ENCODE measurements at places on chromosomes 5 and 9.

- no peak for DNase-seq
These were observed 112.4 kb upstream of the CTSL start for GRCh38 chr9:87613265-87614111.

DNA sequence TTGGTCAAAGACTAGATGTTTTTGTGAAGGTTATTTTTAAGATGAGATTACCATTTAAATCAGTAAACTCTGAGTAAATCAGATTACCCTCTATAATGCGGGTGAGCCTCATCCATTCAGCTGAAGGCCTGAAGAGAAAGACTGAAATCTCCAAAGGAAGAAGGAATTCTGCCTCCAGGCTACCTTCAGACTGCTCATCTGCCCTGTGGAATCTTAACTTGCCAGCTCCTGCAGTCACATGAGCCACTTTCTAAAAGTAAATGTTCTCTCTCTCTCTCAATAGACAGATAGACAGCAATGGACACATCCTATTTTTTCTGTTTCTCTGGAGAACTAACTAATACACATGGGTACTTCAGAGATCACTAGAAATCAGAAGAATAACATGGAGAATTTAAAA is 182.8 kb downstream of the CFAP90 start:
- DNase-seq, result no peak

GRCh38 chr5:153463806-153464205 is 26.7 kb upstream of the GRIA1 start:
- no peak for DNase-seq

DNA sequence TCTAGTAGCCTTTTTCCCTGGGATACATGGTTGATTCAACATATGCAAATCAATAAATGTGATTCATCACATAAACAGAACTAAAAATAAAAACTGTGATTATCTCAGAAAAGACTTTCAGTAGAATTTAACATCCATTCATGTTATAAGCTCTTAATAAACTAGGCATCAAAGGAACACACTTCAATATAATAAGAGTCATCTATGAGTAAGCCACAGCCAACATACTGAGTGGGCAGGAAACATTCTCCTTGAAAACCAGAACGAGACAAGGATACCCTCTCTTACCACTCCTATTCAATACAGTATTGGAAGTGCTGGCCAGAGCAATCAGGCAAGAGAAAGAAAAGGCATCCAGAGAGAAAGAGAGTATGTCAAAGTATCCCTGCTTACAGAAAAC is 239.9 kb downstream of the ATPSCKMT start:
- no peak for DNase-seq

DNA sequence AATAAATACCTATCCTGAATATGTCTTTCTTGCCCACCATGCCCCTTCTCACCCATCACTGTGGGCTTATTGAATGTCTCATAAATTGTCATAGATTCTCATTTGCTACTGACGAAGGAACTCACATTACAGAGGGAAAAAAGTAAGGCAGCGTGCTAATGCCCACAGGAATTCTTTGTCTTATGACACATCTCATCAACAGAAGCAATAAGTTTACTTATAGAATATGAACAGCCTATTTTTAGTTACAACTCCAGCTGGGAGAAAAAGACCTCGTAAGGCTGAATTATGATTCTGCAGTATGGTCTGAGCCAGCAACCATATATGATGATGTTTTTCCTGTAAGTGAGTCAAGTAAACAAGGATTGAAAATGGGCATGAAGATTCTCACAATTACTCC is 22.4 kb upstream of the ATG10 start:
- DNase-seq, result no peak

DNA sequence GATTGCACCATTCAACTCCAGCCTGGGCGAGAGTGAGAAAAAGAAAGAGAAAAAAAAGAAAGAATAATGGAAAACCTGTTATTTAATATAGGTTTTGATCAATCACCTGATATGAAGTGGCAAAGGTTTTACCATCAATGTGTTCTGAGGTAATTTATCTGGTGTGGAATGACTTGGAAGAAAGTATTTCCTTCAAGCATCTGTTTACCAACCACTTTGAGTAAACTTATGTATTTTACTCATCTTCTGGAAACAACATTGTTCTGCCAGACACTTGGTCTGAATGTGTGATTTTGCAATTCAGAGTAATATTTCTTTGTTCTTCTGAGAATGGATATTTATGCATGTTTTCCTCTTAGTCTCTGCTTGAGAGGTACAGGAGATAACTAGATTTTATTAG is 24.3 kb downstream of the KIF2A start:
- DNase-seq, result no peak

GRCh38 chr9:3299872-3300271 is 225.9 kb downstream of the RFX3 start:
- no peak for DNase-seq

- DNase-seq, result no peak
These were observed 32.6 kb downstream of the CD180 start for GRCh38 chr5:67163863-67164595.

GRCh38 chr5:56973473-56973872 is 21.6 kb upstream of the MIER3 start:
- DNase-seq, result no peak

DNA sequence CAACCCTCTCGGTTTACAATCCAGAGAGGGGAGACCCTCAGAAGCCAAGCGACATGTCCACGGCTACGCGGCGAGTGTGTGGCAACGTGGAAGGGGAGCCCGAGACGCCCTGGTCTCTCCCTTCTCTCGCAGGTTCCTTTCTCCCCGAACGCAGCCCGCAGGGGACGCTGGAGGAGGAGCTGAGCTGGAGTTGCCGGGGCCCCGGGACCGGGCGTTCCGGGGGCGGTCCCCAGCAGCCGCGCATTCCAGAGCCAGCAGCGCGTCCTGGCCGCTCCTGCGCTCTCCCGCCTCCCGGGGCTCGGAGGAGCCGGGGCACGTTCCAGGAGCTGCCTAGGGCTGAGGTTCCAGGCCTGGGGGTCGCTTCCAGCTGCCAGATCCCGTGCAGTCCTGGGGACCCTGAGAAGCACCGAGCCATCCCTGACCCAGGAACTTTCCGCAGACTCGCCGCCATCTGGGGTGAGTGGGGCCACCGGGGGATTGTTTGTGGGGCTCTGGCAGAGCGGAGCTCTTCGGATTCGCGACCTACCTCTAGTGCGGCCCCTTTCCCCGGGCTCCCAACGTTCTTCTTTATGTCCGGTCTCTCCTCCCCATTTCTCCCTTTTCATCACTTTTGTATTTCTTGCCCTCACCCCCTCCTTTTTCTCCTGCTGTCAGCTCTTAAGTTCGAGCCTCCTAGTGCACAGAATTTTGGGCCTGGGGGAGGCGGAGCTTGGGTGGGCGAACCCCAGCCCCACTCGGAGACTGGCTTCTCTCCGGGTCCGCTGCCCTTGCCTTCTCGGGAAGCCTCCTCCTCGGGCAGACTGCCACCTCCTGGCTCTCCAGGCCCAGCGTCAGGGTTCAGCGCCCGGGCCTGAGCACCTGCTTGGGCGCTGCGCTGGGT is at the start of gene SMIM3:
TSS of gene SMIM3 (plus strand) at position 241 of the 880 bp plus-strand sequence. CDS start 16,684 bp downstream, outside the sequence.
- DNase-seq, result peak; percentile 57

DNA sequence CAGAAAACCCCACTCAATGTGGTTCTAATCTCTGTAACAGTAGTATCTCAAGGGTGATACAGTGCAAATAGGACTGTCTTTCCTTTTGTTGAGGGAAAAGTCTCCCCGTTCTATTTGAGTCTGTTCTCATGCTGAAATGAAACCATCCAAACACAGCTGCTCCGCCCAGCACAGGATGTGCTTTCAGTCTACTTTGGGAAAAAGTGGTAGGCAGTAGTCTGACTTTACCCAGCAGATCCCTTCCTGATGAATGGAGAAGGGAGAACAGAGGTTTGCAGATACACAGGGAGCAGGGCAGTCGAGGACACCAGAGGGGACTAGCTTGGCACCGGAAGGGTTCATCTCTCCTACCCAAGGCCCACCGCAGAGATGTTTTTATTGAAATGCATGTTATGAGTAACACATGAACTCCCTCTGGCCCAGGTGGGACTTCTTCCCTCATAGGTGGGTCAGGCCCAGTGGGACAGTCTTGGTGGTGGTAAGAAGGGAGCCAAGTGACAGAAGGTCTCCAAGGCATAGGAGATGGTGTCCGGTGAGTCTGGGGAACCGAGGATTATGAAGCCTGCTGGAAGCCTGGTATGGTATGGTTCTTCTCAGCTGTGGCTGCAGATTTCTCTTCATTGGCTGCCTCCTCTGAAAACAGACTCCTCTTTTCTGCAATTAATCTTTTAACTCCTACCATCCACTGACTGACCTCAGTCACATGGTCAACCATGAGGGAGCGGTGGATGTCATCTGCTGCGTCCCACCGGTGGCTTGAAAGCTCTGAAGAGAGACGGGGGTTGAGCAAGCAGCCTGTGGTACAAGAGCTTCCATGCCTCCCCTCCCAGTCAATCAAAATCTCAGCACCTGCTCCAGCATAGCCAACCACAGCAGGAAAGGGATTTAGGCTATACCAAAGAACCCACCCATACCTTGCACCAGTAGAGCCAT is 3.0 kb downstream of the EIF4EBP3 start:
- DNase-seq, result no peak

DNA sequence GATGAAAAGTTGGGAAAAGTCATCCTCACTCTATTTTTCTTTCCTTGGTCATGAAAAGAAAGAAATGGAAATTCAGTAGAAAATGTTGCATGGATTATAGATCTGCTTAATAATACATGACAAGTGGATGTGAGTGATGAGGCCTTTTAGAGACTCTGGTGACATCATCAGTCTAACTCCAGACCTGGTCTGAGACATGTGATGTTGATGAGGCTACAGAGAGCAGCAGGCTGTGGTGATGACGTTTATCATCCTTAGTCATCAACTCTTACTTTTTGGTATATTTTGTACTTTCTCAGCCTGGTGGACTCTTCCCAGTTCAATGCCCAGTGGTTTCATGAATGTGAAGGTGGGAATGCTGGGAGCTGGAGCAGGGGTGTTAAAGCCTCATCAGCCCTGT is 116.4 kb downstream of the TTLL11 start:
- no peak for DNase-seq

GRCh38 chr5:118233606-118234005 is 754.7 kb downstream of the DTWD2 start:
- DNase-seq, result no peak

DNA sequence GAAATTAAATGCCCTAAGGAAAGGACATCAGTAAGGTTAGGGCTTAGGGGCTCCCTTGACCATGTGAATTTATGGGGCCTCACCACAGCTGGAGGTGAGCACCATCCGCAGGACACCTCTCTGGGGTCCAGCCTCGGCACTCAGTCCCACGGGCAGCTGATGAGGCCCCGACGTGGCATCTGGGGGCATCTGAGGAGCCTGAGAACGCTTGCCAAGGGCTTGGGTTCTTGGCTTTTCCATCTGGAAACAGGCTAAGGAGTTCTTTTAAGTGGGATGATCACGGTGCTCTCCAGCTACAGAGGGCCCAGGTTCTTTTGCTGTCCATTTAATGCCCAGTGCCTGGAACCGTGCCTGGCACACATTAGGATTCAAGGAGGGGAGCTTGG is 3.6 kb downstream of the NKX2-5 start:
- DNase-seq, result no peak

DNA sequence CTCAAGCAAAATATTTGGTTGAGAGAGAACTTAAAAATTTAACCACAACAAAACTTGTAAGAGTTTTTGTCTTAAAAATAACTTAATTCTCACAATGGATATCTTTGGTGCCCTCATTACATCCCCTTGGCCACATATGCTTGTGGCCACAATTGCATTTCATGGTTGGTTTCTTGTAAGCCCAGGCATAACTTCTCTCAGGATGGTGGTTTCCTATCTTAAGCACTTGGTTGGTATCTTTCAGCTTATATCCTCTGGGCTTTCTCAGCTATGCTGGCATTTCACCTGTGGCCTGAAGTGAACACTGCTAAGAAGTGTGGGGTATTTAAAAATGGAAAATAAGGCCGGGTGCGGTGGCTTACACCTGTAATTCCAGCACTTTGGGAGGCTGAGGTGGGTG is 212.4 kb upstream of the MEF2C start:
- DNase-seq, result no peak

DNA sequence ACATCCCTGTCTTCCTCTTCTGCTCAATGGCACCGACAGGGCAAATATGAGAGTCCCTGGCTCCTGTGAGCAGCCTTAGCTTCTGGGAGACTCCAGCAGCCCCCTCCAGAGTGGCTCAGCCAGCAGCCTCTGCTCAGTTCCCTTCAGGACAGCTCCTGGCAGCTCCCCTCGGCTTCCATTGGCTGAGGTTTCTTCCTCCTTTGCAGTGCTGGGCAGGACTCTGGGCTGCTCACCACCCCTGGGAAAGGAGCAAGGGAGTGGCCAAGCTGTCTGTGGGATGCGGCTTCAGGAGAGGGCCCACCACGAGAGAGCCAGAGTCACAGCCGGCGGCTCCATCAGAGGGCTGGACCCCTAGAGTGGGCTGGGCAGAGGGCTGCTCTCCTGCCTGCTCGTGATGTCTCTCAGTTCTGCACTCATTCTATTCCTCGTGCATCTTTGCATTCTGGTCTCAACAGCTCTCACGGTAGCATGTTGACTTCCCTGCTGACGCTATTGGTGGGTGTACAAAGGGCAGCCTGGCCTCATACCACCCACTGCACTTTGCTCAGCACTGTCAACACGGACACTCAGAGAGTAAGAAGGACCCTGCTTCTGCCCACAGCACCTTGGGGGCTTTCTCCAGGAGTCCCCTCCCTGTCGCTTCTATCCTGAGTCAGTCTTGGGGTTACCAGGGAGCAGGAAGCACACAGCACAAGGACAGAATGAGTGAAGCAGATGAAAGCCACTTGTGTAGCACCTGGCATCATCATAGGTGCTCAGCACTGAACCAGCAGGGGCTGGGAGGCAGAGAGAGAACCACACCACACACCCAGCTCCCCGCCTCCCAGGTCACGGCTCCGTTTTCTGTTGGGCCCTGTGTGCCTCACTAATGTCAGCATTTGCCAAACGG is 80.9 kb upstream of the ALDH1B1 start:
- DNase-seq, result no peak

DNA sequence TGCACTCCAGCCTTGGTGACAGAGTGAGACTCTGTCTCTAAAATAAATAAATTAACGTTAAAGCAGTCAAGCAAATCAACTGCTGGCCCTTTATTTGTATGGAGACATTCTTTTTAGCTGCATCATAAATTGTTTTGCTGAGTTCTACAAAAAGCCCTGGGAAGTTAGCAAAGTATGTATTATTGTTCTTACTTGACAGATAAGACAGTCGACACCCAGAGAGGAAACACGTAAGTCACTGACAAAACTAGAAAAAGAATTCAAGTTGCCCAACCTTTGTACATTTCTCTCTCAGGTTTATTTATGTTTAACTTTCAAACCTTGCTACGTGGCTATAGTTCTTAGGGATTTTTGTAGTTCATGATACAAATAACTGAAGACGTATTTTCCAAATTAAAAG is 40.4 kb upstream of the MACIR start:
- DNase-seq, result no peak

GRCh38 chr9:38018241-38018957 is 50.6 kb downstream of the SHB start:
- DNase-seq, result no peak

DNA sequence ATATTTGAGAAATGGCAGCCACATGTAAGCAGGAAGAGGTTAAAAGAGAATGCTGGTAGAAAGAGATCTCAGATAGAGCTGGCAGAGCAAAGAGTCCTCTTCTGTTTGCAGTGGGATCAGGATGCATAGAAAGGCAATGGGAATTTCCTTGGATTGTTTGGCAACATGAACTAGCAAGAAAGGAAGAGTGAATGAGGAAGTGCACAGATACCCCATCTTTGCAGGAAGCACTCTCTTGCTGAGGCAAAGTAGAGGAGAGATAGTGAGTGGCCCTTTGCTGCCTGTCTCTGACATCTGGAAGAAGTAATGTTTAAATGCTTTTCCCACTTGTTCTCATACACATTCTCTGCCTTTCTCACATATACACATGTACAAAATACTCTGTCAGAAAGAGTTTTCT is 14.5 kb downstream of the FKTN start:
- DNase-seq, result no peak
